Stimulated activated CD4-positive, alpha-beta T cell treated with anti-CD3 and anti-CD28 coated beads, Interleukin-1b, Interleukin-23, amount 100 ng/mL, for 1 hour (primary cell): ENCODE measurements at places on chromosomes 7 and 10.

DNA sequence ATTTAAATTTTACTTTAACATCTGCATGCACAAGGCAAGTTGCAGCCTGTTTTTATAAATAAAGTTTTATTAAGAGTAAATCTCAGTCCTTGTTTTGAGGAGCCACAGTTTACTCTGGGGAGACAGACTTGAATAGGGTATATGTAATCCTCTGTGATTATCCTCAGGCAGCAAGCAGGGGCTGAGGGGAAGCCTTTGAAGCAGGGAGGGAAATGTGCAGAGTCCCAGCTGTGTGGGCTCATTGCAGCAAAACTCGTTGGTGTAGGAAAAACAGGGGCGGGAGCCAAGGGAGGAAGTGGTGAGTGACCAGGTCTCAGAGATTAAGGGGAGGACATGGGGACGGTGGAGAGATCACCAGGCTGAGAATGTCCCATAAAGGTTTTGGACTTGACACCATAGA is 34.3 kb upstream of the SMC3 start:
- DNase-seq, result no peak

DNA sequence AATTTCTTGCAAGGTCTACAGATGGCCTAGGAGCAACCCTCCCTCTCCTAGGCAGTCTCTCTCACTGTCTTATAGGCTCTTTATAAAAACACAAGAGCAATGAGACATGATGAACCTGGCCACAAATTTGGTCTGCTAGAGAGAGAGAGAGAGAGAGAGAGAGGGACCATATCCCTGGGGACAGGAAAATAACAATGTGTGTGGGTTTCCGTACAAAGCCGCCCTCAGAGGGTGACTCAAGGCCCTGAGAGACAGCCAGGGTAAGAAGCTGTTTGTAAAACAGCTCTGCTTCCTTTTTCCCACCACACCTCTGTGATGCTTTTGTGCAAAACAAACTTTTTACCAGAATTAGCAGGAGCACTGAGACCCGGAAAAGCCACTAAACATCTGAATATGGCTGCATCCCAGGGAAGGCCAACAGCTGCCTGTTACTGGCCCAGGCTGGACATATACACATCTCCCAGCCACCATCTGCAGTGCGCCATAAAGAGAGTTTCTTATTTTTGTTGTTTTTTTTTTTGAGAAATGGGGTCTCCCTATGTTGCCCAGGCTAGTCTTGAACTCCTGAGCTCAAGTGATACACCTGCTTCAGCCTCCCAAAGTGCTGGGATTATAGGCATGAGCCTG is 18.4 kb downstream of the GIMAP5 start:
- no peak for DNase-seq

GRCh38 chr10:131568866-131569265 is 257.3 kb upstream of the TCERG1L start:
- DNase-seq, result no peak

DNA sequence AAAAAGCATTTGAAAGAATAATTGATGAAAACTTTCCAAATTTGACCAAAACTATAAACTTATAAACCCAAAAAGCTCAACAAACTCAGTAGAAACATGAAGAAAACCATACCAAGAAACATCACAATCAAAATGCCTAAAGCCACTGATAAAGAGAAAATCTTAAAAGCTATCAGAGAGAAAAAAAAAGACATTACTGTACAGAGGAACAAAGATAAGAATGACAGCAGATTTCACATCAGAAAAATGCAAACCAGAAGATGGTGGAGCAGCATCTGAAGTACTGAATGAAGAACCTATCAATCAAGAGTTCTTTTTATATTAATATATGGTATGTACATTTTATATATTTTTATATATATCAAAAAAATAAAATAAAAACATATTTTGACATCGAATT is 2.4 kb upstream of the GPAM start:
- no peak for DNase-seq

GRCh38 chr7:54392935-54393334 is 149.2 kb upstream of the VSTM2A start:
- no peak for DNase-seq

GRCh38 chr7:114649689-114650088 is 235.1 kb downstream of the FOXP2 start:
- no peak for DNase-seq

- DNase-seq, result no peak
Measured at GRCh38 chr7:157219154-157219553, 80.4 kb downstream of the UBE3C start.

GRCh38 chr7:110264288-110264687 is 826.6 kb upstream of the LRRN3 start:
- DNase-seq, result no peak

DNA sequence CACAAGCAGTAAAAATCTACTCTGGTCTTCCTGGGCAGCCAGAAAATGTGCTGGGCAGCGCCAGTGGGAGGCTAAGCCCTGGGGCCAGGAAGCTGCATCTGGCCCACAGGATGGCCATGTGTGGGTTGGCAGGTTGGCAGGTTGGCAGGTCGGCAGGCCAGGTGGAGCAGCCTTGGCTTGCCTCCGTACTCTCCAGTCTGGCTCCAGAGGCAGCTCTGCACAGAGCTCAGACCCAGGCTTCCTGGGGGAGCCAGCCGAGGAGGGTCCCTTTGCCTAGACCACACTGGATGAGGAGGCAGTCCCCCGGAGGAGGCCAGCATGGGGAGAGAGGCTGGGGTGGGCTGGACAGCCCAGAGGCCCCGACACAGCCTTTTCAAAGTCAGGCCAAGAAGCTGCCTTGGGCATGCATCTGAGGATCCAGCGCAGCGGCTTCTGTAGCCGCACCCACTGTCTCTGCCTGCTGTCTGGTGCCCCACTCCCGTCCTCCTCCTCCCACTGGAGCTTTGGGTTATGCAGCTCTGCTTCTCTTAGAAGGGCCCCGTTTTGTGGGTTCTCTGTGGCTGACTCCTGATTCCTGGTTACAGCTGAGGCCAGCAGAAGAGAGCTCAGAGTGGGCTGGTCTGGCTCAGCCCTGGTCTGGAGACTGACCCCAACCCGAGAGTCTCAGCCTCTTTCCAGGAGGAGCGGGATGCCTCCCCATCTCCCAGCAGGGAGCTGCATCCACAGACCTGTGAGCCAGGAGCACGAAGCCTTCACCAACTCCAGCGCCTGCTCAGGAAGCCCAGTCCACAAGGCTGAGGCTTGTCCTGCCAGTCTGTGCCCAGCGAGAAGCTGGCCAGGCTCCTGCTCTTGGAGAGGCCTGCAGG is 44.6 kb downstream of the CFAP46 start:
- DNase-seq, result no peak

GRCh38 chr10:6135039-6135438 is 46.2 kb downstream of the RBM17 start:
- no peak for DNase-seq

- no peak for DNase-seq
Measured at GRCh38 chr10:10307551-10307950, 710.1 kb upstream of the CELF2 start.

DNA sequence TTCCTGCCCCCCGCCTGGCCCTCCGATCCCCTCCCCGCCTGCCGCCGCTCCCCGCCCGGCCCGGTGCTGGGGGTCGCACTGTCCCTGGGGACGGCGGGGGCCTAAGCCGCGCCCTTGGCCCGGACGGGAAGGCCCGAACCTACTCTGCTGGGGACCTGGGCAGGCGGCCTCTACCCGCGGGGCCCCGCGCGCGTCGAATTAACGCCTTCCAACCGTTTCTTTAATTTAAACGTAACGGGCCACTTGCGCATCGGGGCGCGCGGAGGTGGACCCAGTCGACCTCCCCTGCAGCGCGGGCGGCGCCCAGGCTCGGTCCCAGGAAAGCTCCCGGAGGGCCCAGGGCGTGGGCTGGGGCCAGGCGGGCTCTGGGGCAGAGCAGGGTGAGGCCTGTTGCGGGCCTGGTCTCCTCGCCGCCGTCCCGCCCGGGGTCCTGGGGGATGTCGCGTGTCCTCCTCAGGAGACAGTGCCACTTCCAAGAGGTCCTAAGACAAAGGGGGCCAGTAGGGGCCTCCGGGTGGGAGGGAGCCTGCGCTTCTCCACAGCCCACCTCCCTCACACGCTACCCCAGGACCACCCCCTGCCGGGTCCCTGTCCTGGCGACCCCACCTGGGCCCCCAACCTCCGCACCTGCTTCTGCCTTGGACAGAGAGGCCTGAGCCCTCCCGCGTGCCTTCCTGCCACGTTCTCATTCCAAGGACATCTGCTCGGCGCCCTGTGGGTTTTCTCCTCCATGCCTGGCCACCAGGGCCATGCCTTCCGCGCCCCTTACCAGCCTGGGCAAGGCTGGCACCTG is 658 bp upstream of the PTPRN2 start:
- DNase-seq, result no peak

DNA sequence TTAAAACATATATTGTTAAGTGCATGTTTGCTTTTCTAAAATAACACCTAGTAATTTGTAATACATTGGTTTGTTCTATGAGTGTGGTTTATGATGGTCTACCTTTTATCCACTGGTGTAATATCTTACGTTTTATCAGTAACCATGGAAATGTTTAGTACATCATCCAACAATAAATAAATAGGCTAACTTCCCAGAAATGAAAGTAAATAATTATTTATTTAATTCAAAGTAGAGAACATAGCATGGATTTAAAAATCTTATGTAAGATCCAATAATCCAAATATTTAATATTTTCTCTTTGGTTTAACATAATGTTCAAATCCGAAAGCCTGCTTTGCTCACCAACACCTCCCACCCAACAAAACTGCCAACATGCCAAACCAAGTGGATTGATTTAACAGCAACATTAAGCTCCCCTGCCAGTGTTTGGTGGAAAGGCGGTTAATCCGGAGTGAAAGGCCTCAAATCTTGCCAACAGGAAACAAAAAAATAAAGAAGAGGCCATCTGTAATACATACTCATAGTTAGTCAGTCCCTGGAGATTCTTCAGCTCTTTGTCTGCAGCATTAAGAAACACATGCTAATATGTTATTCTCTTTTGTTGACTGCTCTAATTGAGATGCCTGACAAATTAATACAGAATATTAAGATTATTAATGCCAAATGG is 897.8 kb downstream of the CNTNAP2 start:
- DNase-seq, result no peak

DNA sequence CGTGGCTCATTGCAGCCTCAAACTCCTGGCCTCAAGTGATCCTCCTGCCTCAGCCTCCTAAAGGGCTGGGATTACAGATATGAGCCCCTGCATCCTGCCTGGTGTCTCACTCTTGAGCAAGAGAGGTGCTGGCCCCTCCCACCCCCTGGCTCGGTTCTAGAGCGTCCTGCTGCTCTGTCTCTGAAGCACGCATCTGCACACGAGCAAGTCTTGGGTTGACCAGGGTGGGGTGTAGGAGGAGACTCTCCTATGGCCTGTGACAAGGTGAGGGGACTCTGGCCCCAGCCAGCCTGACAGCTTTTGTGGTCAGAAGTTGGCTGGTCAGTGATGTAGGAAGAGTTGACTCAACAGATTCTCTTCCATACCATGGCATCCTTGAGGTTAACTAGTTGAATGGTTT is 110.7 kb upstream of the CARD11 start:
- DNase-seq, result no peak

GRCh38 chr10:127906548-127907377 is at the start of gene PTPRE:
Gene PTPRE, plus strand, starts transcription at chr10:127907103. Its CDS starts 133,779 bp downstream, at chr10:128040882.
- DNase-seq, result peak; percentile 66

DNA sequence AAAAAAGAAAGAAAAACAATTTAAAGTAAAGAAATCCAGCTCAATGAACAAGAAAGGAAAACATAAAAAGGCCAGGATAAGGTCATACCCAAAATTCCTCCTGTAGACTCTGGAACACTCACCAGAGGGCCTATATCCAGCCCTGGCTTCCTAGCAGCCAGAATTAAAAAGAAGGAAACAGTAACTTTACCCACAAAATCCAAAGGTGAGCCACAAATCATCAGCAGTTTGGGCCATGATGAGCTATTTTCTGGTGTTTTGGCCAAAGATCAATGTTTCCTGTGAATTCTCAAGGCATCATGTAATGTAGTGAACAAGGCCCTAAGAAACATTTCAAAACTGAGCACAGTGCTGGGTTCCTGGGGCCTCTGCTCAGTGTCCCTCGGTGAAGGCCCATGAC is 87.8 kb downstream of the LARP4B start:
- no peak for DNase-seq

DNA sequence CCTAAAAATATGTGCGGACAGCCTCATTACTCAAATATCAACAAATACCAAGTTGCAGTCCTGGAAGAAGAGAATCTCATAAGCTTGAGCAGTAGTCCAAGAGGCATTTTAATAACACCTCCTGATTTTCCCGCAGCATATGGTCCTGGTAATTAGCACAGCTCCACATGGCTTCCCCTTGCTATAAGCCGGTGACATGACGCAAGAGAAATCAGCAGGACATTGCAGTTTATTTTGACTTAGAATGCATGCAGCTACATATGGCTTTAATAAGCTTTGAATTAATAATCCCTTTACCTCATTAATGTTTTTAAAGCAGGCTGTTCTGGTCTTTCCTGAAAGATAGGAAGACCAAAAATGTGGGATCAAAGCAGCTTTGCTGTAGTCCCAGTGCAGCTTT is 137.6 kb downstream of the RAMP3 start:
- no peak for DNase-seq

GRCh38 chr7:571718-572415 is 52.2 kb upstream of the PDGFA start:
- DNase-seq, result no peak

DNA sequence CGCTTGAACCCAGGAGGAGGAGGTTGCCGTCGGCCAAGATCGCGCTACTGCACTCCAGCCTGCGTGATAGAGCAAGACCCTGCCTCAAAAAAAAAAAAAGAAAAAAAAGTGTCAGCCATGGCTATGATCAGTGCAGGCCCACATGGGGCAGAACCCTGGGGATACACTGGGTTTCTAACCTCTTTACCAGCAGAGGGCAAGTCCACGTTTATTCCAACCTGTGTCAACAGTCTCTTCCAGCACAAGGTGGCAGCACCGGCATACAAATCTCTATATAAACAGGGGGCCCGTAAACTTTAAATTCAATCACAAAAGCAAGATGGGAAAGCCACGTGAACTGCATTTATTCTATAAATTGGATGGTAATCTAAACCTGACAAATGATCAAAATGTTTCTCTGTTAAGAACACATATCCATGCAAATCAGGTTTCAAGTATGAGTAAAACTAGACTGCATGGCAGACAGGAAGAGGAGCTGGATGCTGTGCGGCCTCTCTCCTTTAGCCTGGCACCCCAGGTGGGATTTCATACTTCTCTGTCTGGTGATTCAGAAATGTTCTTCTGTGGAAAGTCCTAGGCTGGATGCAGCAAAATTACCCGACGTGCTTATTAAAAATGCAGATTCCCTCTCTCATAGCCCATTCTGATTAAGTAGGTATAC is 60.0 kb upstream of the STEAP1B start:
- no peak for DNase-seq

DNA sequence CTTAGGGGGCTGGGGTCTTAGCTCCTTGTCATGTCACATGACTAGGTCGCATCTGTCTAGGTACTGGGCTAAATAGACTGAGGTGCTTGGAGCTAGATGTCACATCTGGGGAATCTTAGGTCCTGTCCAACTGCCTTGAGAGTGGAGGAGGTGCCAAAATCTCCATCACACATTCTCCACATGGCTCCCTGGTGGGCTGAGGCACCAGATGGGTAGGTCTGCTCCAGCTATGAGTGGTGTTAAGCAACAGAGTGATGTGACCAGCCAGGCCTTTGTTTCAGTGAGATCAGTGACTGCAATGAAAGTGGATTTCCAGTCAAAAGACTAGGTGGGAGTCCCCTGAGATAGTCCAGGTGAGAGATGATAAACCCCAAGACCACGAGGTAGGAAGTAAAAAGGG is 251.8 kb downstream of the BMPER start:
- DNase-seq, result no peak
